ENCODE measurements at places on chromosomes 3 and 15.
A peak's percentile ranks its signal among the peaks of the same experiment; 100 is the strongest.

GRCh38 chr15:57376696-57377477 lies 582 bp downstream of the CGNL1 start:
- DNase-seq: peak; percentile 13

DNA sequence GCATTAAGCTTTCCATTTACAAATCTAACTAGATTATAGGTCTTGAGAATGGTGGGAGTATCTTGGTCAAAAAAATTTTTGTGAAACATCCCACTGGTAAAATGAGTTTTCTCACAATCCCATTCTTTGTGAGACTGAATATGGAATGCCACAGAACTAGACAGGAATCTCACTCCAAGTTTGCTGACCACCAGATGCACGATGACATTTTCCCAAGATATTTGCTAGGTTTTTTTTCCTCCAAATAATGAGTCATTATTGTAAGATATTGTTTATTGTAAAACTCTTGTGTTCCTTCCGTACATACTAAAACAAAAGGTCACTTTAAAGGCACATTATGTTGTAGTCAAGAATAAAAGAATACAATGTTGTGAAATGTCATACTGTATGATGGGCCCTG lies 53.9 kb downstream of the COPS2 start:
- no peak for DNase-seq

- no peak for DNase-seq
Measured at GRCh38 chr3:74642876-74643275, 28.4 kb upstream of the CNTN3 start.

- no peak for DNase-seq
Measured at GRCh38 chr3:16286161-16286560, 21.1 kb downstream of the OXNAD1 start.

DNA sequence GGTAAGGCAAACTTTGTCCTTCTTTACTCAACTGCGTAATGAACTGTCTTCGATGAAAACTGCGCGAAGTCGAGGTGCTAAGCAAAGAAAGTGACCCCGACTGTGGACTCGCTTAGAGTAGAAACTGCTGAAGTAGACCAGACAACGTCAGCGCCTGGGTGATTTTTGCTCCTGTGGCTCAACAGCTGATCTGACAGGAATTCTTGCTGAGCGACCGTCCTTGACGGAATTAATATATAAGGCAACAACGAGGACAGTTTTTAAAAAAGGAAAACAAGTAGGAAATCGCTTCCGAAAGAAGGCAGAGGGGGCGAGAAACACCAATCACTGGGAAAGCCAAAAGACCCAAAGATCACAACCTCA lies 541 bp downstream of the RPS27L start:
- peak; percentile 14 for DNase-seq

DNA sequence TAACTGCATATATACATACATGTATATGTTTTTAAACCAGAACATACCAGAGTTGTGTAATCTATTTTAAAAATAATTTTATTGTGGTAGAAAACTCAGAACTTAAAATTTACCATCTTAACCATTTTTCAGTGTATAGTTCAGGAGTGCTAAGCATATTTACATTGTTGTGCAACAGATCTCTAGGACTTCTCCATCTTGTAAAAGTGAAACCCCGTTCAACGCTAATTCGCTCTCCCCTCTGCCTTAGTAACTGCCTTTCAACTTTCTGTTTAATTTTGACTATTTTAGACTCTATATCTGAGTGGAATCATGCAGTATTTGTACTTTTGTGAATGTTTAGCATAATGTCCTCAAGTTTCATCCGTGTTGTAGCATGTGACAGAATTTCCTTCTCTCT lies 51.8 kb upstream of the SSR3 start:
- DNase-seq: no peak

DNA sequence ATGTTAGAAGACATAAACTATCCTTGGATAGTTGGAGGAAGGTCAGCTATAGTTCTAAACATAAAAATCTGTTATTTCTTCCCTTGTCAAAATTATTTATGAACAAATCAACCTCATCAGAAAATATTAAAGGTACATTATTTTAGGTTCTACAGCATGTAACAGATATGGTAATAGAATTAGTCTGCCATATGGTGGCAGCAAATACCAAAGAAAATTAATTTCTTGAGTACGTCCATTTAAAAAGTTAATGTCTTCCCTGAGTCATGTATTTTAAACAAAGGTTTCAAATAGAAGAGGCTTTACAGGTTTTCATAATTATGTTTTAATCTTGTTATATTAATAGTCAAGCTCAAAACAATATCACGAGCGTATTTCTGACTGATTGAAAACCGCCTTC lies 17.9 kb upstream of the ANKRD28 start:
- DNase-seq: no peak

- DNase-seq: no peak
Measured at GRCh38 chr3:25386686-25387255, 41.3 kb upstream of the RARB start.

DNA sequence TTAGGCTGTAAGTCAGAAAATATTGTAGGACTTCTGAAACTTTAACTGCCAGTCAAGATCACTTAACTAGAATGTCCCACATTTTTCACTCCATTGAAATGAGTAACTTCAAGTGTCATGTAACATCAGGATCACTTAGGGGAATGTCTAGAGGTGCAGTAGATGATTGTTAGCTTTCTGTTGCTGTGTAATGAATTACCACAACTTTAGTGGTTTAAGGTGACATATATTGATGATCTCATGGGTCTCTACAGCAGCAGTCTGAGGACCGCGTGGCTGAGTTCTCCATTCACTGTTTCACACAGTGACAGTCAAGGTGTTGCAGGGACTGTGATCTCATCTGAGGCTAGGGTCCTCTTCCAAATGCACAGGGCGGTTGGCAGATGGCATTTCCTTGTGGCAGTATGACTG lies 82.7 kb downstream of the SLC25A26 start:
- DNase-seq: no peak

- DNase-seq: peak; percentile 12
Measured at GRCh38 chr15:81575436-81576123, 201.6 kb upstream of the TMC3 start.

DNA sequence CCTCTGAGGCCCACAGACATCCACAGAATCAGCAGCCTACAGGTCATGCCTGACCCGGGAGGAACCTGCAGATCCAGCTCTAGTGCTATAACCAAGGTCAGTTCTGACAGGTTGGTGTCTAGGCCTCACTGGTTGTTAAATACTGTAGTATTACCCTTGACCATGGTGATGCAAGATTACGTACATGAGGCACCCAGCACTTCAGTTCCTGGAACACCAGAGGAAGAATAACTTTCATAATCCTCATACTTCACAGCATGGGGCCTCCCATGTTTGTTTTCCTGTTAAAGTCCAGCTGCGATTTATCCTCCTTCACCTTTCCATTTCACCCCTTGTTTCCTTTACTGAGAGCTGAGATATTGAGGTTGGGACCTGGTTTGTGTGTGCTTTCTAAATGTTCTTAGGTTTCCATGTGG lies 34.4 kb upstream of the GLCE start:
- DNase-seq: no peak

DNA sequence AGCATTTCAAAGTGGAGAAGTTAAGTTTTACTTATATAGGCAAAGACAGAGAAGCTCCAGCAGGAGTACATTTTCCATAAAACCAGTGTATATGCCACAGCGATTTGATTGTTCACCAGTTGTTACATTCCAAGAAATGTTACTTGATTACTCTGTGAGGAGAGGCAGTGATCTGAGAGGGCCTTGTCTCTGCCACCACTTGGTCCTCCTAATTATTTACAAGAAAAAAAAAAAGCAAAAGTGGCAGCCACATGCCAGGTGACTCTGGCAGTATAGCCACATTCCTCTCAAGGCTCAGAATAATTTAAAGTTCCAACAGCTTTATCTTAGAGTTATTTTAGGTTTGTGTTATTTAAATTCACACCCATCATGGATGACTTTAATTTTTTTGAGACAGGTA lies 1077.8 kb downstream of the ZPLD1 start:
- no peak for DNase-seq

GRCh38 chr15:51401872-51402517 lies 60.5 kb downstream of the GLDN start:
- peak; percentile 66 for DNase-seq

GRCh38 chr15:41655716-41656115 lies 4.5 kb upstream of the MGA start:
- no peak for DNase-seq

- DNase-seq: no peak
Measured at GRCh38 chr3:195032955-195033354, 238.0 kb downstream of the XXYLT1 start.

GRCh38 chr3:16512435-16513140 lies 911 bp downstream of the RFTN1 start:
- DNase-seq: no peak

DNA sequence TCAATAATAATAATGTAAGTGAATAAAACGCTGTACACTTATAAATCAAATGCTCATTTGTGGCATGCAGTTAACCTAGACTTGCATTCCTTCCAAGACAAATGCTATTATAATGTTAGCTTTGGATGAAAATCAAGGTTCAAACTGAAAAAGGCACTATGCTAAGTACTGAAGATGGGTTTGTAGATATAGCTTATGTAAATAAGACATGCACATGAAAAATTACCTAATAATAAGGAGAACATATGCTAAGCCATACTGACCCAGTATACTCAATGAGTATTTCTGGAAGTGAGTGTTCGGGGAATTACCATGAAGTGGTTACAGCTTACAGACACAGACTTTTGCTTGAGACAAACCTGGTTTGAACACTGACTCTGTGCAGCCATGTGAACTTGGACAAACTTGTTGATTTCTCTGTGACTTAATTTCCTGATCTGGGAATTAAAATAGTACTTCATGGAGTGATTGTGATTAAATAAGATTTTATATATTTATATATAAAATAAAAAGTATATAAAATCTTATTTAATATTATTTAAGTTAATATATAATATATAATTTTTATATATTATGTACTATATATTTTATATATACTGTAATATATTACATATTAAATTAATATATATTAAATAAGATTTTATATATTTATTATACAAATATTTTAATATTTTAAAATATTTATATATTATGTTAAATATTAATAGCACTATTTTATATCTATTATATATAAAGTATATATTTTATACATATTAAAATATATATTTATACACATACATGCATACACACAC lies 159.2 kb downstream of the ZPLD1 start:
- no peak for DNase-seq

DNA sequence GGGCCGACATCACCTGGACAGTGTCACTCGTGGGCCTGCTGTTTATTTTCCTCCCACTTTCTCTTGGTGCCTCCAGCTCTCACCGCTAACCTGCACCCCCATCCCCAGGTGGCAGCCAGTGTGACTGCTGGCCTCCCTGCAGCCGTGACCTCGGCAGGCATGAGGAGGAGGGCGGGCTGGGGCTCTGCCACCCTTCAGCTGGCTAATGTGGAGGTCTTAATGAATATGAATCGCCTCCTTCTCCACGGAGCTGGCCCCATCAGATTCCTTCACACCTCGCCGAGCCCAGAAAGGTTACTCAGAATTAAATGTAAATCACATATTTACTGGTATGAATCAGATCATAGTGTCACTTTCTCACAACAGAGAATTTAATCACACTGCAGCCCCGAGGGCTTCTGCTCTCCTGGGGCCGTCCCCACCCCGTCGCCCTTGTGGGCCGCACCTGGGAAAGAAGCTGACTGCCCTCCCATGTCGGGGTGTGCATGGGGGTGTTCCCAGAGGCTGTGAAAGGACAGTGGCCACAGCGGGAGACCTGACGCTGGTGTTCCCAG lies 171.1 kb upstream of the TLE3 start:
- no peak for DNase-seq

- no peak for DNase-seq
Measured at GRCh38 chr3:122642935-122643334, 37.7 kb upstream of the PARP14 start.

DNA sequence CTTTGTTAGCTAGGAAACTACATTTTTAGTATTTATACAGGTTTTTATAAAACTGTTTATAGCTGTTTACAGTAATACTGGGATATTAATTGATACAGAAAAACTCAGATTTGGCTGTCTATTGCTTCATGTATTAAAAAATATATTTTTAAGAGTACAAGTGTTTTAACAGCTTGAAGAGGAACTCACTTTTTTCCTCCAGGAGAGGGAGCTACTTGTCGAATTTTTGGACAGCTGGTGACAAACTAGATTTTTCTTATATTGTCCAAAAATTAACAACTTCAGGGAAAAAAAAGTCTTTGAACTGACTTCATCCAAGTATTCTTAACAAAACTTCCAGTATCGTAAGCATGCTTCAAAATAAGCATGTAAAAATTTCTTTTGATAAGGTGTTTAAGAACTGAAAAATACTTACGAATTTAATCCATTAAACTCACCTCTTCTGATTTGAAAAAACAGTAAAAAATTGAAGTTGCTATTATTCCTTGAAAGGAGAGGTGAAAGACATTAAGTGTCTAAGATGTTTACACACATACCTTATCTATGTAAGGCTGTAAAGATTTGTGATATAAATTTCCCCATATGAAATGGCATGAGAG lies 4.0 kb downstream of the DIPK2A start:
- DNase-seq: peak; percentile 5

DNA sequence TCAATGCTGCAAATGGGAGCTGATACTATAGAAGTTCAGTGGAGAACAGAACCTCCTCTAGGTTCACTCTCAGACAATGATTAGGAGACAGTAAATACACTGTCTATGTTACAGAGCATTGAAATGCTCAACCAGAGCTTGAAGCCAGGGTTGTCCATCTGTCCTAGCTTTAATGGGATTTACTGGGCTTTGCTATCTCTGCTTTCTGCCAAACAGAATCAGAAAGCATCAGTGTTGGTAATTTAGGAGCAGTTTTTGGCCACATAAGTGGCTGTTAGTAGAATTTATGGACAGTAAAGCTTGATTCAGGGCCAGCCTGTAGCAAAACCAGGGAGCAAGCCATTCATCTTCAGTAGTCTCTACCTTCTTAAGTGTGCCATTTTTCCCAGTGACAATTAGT lies 396.3 kb downstream of the LSAMP start:
- DNase-seq: no peak

DNA sequence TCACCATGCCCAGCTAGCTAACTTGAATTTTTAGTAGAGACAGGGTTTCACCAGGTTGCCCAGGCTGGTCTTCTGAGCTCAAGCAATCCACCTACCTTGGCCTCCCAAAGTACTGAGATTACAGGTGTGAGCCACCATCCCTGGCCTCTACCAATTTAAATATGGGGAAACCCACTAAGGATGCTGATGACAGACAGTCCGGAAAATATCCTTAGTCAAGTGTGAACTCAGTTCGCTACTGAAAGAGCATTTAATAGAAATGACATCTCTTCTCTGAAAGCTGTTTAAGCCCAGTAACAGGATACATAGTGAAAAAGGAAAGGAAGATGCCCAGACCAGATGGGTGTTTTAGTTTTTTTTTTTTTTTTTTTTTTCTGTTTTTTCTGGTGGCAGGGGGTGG lies 7.7 kb upstream of the GRAMD2A start:
- DNase-seq: no peak

- DNase-seq: no peak
Measured at GRCh38 chr15:47975427-47975826, 145.4 kb upstream of the SLC24A5 start.

GRCh38 chr3:23341147-23341838 lies 138.2 kb downstream of the UBE2E2 start:
- no peak for DNase-seq

DNA sequence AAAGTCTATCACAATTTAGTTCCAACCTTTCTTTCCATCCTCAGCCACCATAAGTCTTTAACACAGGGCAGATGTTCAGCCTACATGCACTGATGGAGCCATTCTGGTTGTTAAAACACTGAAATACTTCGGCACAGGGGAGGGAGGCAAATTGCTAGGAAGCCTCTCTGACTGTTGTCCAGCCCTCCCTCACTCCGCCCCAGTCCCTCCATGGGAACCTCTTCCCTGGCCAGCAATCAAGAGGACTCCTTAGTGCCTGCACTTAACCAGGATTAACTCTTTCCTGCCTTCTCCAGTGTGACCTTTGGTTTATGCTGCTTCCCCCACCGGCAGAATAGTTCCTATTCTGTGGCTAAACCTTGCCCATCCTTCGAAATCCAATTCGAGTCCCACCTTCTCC lies 47.0 kb upstream of the USP3 start:
- DNase-seq: no peak

Measured in HEK293T (cell line).